ENCODE measurements at places on chromosomes 6 and 20.

- DNase-seq = no peak
Measured at GRCh38 chr6:34791164-34791700, 651 bp upstream of the BLTP3A start.

GRCh38 chr6:143299253-143300166, 151.0 kb downstream of the ADAT2 start:
- DNase-seq = no peak

- DNase-seq = no peak
Measured at GRCh38 chr6:151992091-151992490, 184.6 kb downstream of the ESR1 start.

GRCh38 chr6:130829333-130829910, 2.2 kb downstream of the SMLR1 start:
- DNase-seq = no peak

DNA sequence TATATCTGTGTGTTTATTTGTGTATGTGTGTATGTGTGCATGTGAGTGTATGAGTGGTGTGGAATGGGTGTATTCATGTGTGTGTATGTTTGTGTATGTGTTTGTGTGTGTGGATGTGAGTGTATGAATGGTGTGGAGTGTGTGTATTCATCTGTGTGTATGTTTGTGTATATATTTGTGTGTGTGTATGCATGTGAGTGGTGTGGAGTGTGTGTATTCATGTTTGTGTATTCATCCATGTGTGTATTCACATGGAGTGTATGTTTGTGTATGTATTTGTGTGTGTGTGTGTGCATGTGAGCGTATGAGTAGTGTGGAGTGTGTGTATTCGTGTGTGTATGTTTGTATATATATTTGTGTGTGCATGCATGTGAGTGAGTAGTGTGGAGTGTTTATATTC, 66.6 kb downstream of the PPP1R14C start:
- no peak for DNase-seq

GRCh38 chr20:59787538-59787890, 145.9 kb downstream of the SYCP2 start:
- no peak for DNase-seq

GRCh38 chr6:34522761-34523160, 33.4 kb downstream of the SPDEF start:
- no peak for DNase-seq

DNA sequence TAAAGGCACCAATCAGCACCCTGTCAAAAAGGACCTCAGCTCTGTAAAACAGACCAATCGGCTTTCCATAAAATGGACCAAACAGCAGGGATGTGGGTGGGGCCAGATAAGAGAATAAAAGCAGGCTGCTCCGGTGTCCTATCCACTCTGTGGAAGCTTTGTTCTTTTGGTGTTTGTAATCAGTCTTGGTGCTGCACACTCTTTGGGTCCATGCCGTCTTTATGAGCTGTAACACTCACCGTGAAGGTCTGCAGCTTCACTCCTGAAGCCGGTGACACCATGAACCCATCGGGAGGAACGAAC, 7.3 kb upstream of the PXDC1 start:
- no peak for DNase-seq

DNA sequence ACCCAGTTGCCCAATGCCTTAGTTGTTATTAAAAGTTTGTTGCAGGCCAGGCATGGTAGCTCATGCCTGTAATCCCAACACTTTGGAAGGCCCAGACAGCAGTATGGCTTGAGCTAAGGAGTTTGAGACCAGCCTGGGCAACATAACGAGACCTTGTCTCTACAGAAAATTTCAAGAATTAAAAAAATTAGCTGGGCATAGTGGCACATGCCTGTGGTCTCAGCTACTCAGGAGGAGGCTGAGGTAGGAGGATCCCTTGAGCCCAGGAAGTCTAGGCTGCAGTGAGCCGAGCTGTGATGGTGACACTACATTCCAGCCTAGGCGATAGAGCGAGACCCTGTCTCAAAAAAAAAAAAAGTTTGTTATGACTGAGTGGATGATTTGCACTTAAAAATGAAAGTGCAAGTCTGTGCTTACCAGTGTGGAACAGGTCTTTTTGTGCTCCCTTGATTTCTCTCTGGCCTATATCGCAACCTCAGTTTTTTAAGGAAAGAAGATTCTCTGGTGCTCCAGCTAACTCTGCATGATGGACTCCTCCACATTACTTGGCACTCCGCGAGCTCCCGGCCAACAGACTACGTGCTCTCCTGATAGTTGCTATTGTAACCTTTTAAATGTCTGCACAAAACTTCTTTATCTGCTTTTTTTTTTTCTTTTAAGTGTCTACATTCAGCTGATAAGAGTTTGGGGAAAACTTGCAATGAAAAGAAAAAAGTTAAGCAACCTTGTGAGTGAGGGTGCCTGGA, 22.1 kb downstream of the ZKSCAN3 start:
- peak; percentile 57 for DNase-seq

DNA sequence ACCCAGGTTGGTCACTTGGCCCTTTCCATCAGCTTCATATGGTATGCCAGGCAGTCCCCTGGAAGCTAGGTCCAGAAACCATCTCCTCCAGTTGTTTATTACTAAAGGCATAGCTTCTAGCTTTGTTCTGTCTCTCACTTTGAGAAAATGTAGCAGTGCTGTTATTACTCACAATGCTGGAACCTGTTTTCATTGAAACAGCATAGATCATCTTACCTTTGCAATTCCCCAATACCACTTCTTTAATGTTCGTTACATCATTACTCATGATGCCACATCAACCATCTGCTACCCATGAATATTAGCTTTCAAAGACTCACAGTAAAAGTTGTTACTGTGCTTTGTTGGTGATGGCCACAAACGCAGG, 88.3 kb downstream of the ADAT2 start:
- DNase-seq = no peak

DNA sequence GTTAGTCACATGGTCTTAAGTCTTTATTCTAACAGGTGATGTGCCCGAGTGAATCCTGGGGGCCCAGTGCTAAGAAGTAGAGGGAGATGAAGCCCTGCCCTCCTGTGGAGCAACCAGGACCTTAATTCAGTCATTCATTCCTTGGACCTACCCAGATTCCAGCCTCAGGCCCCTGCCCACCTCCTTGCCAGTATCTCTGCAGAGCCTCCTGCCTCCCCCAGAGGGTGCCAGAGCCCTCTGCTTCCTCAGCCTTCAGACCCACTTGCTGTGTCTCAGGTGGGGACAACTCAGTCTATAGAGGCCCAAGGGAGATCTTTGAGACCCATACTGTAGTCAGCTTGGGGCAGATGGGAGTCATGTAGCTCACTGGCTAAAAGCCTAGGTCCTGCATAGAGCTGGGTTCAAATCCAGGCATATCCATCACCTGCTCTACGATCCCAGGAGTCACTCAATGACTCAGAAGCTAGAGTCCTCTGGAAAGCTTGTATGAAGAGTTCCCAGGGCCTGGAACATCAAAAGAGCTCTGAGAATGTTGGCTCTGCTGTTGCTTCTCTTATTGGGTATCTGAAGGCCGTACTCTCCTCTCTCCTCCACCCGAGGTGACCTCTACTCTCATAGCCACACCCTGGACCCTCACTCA, 3.9 kb upstream of the SIGLEC1 start:
- DNase-seq = peak; percentile 30

GRCh38 chr20:34704177-34705007, at the start of gene TP53INP2:
TP53INP2 (plus strand) TSS chr20:34704344; CDS start chr20:34708740, 4,396 bp downstream.
- DNase-seq = peak; percentile 95

DNA sequence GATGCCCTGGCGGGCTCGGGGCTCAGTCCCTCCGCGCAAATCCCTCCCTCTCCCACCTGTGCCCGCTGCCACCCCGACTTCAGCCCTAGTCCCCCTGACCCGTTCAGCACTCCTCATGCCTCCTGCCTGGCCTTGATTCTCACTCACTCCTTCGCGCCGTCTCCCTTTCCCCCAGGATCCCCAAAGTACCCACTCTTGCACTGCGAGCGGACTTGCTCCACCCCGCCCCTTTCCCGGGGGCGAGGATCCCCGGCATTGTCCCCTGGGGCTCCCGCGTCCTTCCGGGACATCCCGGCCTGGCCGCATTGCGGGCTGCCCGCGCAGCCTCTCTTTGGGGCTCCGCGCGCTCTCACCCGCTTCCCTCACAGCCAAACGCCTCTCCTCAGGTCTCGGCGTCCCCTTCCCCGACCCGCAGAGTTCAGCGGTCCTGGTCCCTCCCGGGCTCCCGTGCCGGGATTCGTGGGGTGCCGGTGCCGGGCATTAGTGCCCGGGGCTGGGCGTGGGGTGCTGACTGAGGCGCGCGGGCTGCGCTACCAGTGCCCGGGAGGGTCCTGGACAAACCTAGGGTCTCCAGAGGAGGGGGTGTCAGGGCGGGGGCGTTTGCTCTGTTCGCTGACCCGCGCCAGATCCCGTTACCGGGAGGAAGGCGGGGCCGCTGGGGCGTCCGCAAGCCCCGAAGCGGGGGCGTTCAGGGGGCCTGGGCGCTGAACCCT, 45.5 kb upstream of the SUPT3H start:
- DNase-seq = no peak

DNA sequence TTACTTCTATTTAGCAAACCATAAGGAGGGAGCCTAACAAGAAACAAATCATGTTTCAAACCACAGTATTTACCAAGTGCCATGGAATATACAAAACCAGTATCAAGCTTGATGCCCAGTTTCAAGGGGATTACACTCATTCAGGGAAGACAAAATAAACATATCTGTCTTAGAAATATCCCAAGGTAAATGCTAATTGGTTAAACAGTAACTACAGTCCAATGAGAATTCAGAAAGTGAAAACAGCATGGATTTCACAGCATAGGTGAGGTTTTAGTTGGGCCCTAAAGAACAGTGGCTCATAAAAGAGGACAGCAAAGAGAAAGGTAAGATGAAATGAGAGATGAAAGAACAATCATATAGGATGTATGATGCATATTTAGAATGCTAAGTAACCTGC, 110.3 kb downstream of the CHD6 start:
- DNase-seq = no peak

GRCh38 chr20:63941282-63942081, 14.7 kb downstream of the UCKL1 start:
- DNase-seq = peak; percentile 71

GRCh38 chr6:119147101-119148053, 68.9 kb upstream of the FAM184A start:
- DNase-seq = no peak

DNA sequence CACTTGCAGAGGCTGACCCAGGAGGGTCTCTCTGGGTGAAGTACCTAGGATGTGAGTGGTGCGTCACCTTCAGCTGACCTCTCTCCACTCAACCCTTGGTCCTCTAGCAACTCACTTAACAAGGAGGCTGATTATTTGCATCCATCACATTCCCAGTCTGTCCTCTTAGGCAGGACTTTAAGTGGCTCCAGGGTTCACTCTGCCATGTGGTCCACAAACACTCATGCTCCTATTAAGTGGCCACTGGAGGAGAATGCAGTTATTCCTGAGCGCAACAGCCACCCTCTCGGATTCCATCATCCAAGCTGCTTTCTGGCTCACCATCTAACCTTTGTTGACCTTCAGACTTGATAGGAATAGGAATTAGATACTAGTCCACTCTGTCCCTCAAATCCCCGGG, 61.1 kb upstream of the SCAF8 start:
- no peak for DNase-seq

Data from B cell (primary cell).